ENCODE measurements at places on chromosomes 7 and 10.

- DNase-seq = no peak
Observed at GRCh38 chr7:34224281-34224680, 318.9 kb downstream of the BMPER start.

- no peak for DNase-seq
Observed at GRCh38 chr7:132343199-132343598, 233.1 kb downstream of the PLXNA4 start.

GRCh38 chr7:119397156-119397555 lies 875.8 kb upstream of the KCND2 start:
- DNase-seq = no peak

GRCh38 chr7:156950381-156950858 lies 908 bp downstream of the NOM1 start:
- no peak for DNase-seq

Measured in GM12891 (cell line).